Uterine smooth muscle cell (primary cell): ENCODE measurements at places on chromosomes 5 and 9. TPM values are rescaled to one million over a fixed set of nuclear protein-coding genes. Genes with fewer than 3 reads are reported as not detected.

ICE1 gene
- total RNA-seq: 33.2 and 36.7 TPM in 2 replicates

SLC34A3 gene
- total RNA-seq: not detected in 2 replicates

FYB1 gene
- total RNA-seq: 0.12 and 0.22 TPM in 2 replicates

TRIM23 gene
- total RNA-seq: 32.1 and 40.4 TPM in 2 replicates

FAM169A gene
- total RNA-seq: 2.6 and 3.2 TPM in 2 replicates

RECK gene
- 27.6 and 45.2 TPM in 2 replicates for total RNA-seq

PCDHA9 gene
- 0.11 and 0.12 TPM in 2 replicates for total RNA-seq
